Uterus (tissue), 4 donors: ENCODE measurements at places on chromosomes 6 and 20. TPM values are rescaled to one million over a fixed set of nuclear protein-coding genes. Genes with fewer than 3 reads are reported as not detected.

GRCh38 chr6:66522864-66523263 lies 815.8 kb upstream of the EYS start:
- DNase-seq = no peak

DNA sequence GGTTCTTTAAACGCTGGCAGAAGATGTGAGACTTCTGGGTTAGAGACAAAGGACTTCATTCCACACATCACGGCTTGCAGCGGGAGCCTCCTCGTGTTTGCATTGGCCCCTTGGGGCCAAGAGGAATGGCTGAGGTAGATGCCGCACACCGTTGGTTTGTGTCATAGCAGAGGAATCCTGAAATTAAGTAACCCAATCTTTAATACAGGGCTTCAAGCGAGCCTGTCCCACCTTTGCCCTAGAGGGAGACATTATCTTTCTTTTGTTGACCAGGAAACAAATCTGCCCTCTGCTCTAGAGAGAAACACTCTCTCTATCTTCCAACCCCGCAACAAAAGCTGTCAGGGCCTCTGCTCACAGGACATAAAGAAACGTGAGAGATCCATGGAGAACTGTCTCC lies 277.5 kb upstream of the ZFP64 start:
- DNase-seq = no peak

NRSN1 gene
- not detected for total RNA-seq

GRCh38 chr6:76940191-76940590 lies 523.1 kb downstream of the HTR1B start:
- no peak for DNase-seq

GRCh38 chr20:63536241-63536977 lies 767 bp downstream of the PTK6 start:
- no peak for DNase-seq

DNA sequence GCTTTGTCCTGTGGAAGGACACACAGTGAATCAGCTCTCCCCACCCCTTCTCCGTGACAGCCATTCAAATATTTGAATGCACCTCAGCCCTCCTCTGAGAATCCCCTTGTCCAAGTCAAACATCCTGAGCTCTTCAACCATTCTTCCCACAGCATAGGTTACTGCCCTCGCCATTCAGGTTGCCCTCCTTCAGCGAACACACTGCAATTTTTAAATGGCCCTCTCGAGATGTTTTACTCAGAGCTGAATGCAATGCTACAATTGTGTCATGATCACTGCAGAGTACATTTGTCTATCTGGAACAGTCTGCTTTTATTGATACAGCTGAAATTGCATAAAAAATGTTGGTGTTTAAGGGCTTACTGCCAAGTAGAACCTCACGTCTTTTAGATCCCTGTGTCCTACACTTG lies 48.9 kb downstream of the SLC2A12 start:
- no peak for DNase-seq

GRCh38 chr6:129248946-129249345 lies 366.0 kb downstream of the LAMA2 start:
- DNase-seq = no peak

GRCh38 chr6:108727966-108728730 lies 120.1 kb upstream of the ARMC2 start:
- no peak for DNase-seq

GRCh38 chr20:63446216-63447024 lies 26.0 kb downstream of the KCNQ2 start:
- no peak for DNase-seq

DNA sequence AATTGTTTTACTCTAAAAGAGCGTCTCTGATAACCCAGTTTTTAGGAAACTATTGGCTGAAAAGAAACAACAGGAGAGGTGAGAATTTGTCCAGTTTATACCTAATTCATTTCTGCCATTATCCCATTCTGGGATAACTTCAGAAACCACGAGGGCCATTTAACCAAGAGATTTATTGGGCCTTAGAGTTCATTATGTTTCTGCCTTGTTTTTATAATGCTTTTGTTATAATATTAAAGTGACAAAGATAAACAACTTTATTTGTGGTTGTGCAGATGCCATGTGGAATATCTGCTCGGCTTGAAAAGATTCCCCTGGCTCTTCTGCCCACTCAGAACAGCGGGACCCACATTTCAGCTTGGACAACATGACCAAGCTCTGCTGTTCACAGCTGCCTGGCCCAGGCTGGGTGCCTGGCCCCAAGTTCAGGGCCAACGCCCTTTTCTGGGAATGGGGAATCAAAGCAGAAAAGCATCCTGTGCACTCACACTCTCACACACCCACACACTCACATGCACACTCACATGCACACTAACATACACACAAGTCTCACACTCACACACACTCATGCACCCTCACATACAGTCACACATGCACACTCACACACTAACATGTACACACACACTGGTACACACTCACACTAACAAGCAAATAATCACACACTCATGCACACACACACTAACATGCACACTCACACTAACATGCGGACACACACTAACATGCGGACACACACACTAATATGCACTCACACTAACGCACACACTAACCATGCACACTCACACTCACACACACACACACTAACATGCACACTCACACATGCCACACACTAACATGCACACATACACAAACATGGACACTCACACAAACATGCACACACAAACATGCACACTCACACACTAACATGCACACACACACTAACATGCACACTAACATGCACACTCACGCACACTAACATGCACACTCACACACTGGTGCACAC lies 86.7 kb upstream of the NEDD9 start:
- DNase-seq = no peak

ULBP3 gene
- total RNA-seq = 2.9 TPM

GRCh38 chr20:51195419-51195901 lies 172.6 kb upstream of the KCNG1 start:
- no peak for DNase-seq

CDH4 gene
- total RNA-seq = not detected

- no peak for DNase-seq
These were observed 48.1 kb downstream of the MAN1A1 start for GRCh38 chr6:119301429-119301828.

GRCh38 chr6:6920114-6920986 lies 187.4 kb upstream of the RREB1 start:
- DNase-seq = no peak

OVOL2 gene
- total RNA-seq = 2.4 TPM

C4B gene
- total RNA-seq = 50.5 TPM

DNA sequence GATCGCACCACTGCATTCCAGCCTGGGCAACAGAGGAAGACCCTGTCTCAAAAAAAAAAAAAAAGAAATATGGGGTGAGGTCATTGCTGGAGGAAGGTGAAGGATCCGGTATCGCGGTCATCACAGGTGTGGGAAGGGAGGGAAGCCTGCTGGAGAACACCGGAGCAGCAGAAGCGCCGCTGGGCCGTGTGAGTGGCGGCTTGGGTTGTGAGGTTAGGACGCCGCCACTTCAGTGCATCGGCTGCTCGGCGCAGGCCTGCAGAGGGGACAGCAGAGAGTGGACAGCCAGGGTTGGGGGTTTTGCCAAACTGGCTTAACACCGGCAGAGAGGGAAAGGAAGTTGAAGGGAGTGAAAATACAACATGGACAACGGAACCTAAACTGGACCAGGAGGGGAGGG lies 5.4 kb downstream of the TLDC2 start:
- no peak for DNase-seq

DNA sequence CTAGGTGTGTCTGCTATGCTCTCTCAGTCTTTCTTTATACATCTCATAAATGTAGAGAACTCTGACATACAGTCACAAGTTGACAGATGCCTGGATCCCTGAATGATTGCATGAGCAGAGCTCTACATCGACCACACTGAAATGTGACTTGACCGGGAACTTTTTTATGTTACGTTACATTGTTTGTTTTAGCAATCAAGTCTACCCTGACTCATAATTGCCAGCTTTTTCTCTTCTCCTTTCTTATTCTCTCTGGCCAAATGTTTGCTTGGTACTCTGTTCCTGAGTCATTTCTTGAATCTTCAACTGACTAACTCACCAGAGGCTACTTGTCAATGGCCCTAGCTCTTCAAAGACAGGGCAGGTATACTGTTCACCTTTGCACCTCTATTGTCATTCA lies 213.6 kb upstream of the DTNBP1 start:
- DNase-seq = no peak

DNA sequence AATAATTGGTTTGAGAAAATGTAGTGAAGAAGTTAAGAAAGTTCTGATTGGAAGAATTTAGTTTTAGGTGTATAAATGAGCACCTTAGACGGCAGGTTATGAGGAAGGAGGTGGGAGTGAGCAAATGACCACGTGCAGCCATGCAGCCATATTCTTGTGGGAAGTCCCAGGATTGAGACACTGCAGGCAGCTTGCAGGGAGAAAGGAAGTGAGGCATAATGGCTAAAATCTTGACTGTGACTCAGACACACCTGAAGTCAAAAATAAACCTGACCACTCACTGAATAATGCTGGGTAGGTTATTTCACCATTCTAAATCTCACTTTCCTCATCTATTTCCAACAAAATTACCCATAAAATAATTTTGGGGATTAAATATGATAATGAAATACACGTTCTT lies 16.6 kb downstream of the DSE start:
- peak; percentile 35 for DNase-seq

GRCh38 chr20:15921930-15922329 lies 651.3 kb downstream of the KIF16B start:
- DNase-seq = no peak

DNA sequence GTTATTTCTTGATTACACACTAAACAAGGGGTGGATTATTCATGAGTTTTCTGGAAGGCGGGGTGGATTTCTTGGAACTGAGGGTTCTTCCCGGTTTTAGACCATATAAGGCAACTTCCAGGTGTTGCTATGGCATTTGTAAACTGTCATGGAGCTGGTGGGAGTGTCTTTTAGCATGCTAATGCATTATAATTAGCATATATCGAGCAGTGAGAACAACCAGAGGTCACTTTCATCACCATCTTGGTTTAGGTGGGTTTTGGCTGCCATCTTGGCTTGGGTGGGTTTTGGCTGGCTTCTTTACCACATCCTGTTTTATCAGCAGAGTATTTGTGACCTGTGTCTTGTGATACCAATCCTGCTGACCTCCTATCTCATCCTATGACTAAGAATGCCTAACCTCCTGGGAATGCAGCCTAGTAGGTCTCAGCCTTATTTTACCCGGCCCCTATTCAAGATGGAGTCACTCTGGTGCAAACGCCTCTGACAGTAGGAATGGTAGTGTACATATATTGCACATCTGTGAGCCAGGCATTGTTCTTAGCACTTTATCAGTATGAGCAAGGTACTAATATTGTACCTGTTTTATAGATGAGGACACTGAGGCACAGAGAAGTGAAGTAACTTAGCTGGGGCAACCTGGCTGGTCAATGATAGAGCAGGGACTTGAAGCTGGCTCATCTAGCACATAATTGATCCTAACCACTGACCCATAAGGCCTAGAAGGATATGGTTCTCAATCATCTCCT lies 203.7 kb downstream of the NFATC2 start:
- DNase-seq = no peak

ADA gene
- total RNA-seq = 6.5 TPM

GRCh38 chr20:47800623-47801022 lies 15.3 kb upstream of the SULF2 start:
- DNase-seq = no peak

TUBB1 gene
- not detected for total RNA-seq

EDEM2 gene
- 2.6 TPM for total RNA-seq

GRCh38 chr6:2476376-2476775 lies 231.0 kb upstream of the GMDS start:
- DNase-seq = no peak

- DNase-seq = peak; percentile 69
These were observed 186.1 kb upstream of the SLC24A3 start for GRCh38 chr20:19026121-19026878.

TSHZ2 gene
- 50.1 TPM for total RNA-seq

DNA sequence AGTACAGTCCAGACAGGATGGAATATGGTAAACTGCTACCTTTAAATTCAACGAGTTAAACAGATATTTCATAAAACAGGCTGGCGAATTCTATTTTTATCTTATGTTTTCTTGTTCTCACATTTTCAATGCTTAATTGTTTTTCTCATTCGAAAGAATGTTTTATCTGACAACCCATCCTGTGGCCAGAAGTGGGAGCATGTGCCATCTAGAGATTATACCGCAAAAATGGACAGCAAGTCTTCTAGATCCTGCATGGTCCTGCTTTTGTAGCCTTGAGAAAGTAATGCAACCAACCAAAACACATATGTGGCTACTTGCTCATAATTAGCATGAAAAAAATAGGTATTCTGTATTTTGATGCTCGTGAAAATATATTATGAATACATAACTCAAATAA lies 30.7 kb downstream of the TUBB2B start:
- DNase-seq = no peak

- DNase-seq = no peak
These were observed 6.4 kb downstream of the TFAP2A start for GRCh38 chr6:10408457-10408856.

DNA sequence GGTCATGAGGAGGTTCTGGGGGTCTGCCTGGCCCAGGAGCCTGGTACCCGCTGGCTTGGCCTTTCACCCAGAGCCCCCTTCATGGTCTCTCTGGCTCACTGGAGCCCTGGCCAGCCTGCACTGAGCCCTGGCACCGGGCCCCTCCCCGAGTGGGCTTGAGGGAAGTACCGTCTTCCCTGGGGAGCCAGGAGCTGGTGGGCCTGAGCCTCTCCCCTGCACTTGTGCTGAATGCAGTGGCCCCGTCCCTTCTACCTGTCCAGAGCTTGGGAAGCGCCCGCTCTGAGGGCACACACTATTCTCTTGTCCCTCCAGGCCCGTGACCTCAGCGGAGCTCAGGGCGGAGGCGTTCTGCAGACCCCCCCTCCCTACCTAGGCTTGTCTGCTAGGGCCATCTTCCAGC lies 62.2 kb downstream of the TCP11 start:
- no peak for DNase-seq

LTB gene
- not detected for total RNA-seq

- DNase-seq = no peak
These were observed 132.2 kb upstream of the RREB1 start for GRCh38 chr6:6975459-6976111.

DNA sequence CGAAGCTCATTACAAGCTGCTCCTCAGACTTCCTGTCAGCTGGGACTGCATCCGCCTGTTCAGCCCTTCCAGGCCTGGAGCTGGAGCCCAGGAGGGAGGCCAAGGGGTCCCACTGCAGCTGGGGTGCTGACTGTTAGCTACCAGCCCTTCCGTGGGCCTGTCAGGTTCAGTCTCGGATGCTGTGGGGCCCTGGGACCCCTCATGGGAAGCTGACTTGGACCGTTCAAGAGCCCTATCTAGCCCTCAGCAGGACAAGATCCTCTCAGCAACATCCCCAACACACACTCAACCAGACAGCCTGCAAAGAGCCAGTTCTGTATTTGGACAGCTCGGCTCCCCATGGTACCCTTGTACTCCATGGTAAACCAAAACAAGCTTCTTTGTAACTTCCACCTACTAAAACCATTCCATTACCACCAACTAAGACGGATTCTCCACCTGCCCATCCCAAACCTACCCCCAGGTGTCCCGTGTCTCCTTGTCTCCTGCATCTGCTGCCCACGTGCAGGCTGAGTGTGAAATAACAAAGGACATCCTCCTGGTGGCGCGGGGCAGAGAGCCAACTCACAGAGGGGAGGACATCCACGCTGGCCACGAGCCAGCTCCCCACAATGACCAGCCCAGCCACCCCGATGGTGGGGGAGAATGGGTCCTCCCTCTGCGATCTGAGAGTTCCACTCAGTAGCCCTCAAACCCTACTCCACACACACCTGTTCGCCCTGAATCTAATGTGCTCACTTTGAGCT lies 111.2 kb downstream of the TAF4 start:
- DNase-seq = no peak
